ENCODE measurements at places on chromosomes 5 and 9.

- no peak for DNase-seq
Measured at GRCh38 chr5:138659561-138659960, 84.4 kb upstream of the HSPA9 start.

DNA sequence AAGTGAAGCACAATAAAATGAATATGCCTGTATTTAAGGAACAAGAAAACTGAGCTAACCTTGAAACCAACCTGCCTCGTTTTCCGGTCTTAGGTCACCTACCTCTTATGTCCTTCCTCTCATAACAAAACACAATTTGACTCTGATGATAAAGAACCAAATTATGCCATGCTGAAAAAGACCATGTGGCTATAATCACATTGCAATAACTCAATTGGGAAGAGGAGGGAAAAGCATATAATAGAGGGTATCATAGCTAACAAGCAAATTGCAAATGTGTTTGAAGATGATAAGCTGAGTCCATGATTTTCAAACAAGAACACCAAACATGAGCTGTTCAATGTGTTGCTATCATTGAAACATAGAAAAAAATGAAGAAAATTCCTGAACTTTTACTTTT lies 260.8 kb downstream of the PLK2 start:
- DNase-seq = no peak

- DNase-seq = no peak
Measured at GRCh38 chr5:110854200-110854599, 115.4 kb downstream of the SLC25A46 start.

DNA sequence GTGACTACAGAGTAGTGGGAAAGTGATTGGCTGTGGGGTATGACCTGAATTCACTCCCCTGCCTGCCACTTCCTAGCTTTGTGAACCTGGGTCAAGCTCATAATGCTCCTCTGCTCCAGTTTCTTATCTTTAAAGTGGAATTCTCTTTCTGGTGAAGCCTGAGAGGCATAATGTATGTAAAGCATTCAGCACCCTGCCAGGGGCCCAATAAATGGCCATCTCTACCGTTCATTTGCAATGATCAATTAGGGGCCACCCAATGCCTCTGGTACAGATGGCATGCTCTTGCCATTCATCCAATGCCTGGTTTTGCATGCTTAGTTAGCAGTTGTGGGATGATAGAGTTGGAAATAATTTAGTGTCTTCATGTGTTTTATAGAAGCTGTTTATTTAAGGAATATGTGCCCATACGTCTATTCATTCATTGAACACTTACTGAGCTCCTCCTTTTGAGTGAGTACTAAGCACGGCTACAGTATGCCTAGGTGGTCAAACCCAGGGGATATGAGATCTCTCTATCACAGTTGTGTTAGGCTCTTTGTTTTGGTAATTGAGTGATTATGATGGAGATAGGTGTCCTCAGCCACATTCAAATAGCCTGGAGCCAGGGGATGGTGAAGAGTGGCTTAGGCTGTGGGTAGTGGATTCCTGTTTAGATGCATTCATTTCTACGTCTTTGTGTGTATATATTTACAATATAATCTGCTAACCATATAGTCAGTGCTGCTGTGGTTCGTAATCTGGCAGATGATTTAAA lies 15.3 kb downstream of the ZNF462 start:
- no peak for DNase-seq

GRCh38 chr5:143543358-143544255 lies 140.1 kb upstream of the NR3C1 start:
- no peak for DNase-seq

DNA sequence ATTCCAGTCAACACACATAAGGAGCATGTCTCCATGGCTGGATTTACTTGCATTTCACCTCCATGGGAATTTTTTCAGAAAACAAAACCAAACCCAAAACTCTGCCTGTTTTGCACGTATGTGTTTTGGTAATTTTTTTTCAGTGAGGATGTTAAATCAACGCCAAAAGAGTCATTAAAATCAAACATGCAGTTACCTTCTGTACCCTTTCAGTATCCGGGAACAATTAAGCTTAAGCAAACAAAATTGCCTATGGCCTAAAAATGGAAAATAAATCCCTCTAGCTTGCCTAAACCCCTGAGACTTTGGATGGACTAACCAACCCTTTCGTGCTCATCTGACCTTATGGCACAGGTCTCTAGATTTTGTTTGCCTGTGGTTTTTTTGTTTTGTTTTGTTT lies 209.2 kb upstream of the KLF4 start:
- DNase-seq = no peak

DNA sequence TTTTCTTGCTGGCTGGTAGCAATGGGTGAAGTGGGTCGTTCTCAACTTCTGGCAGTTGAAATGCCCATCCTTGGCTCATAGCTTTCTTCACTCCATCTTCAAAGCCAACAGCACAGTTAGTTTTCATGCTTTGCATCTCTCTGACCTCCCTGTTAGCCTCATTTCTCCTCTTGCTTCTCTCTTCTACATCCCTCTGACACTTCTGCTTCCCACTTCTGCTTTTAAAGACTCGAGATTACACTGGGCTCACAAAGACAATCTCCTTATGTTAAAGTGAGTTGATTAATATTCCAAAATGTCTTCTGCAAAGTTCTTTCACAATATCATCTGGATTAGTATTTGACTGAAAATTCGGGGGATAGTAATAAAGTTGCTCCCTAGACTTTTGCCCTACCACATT lies 684.8 kb upstream of the CCNG1 start:
- DNase-seq = no peak

GRCh38 chr5:6801236-6801635 lies 88.0 kb downstream of the TENT4A start:
- DNase-seq = no peak

- DNase-seq = no peak
Measured at GRCh38 chr9:127974001-127974768, 6.6 kb downstream of the EEIG1 start.

DNA sequence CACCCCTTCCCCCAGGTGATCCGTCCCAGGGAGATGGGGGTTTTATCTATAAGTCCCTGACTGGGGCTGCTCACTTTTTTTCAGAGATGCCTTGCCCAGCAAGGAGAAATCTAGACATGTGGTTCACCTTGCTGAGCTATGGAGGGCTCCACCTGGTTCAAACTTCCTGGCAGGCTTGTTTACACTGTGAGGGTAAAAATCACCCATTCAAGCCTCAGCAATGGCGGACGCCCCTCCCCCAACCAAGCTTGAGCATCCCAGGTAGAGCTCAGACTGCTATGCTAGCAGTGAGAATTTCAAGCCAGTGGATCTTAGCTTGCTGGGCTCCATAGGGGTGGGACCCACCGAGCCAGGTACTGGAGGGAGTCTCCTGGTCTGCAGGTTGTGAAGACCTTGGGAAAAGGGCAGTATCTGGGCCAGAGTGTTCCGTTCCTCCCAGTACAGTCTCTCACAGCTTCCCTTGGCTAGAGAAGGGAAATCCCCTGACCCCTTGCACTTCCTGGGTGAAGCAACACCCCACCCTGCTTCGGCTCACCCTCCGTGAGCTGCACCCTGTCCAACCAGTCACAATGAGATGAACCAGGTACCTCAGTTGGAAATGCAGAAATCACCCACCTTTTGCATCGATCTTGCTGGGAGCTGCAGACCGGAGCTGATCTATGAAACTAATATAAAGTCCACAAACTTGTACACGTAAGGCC lies 231.7 kb downstream of the CTNND2 start:
- no peak for DNase-seq

DNA sequence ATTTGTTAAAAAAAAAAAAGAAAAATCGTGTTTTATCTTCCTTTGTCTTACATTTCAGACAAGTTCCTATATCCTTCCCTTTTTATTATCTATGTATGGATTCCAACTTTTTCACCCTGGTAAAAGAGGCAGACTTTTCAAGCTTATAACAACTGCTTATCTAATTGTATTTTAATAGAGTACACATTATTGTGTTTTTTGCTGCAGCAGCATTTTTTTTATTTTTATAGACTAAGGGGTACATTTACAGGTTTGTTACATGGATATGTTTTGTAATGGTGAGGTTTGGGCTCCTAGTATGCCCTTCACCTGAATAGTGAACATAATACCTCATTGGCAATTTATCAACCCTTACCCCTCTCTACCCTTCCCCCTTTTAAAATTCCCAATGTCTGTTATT lies 195.0 kb upstream of the RGMB start:
- no peak for DNase-seq

- DNase-seq = no peak
Measured at GRCh38 chr9:36315283-36315682, 57.0 kb upstream of the GNE start.

GRCh38 chr9:19380826-19381075 lies 715 bp upstream of the RPS6 start:
- DNase-seq = no peak

DNA sequence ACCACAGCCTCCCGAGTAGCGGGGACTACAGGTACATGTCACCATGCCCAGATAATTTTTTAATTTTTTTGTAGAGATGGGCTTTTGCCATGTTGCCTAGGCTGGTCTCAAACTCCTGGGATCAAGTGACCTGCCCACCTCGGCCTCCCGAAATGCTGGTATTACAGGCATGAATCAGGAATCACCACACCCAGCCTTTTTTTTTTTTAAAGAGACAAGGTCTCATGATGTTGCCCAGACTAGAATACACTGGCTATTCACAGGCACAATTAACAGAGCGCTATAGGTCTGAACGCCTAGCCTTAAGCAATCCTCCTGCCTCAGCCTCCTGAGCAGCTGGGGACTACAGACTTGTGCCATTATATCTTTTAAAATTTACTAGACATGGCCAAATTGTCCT lies 36.1 kb downstream of the GEMIN5 start:
- no peak for DNase-seq
